ENCODE measurements at places on chromosomes 16 and 17. TPM values are rescaled to one million over a fixed set of nuclear protein-coding genes. Genes with fewer than 3 reads are reported as not detected.

The KRTAP1-5 gene
- not detected for total RNA-seq

The RNF43 gene
- total RNA-seq: 0.71 TPM

The KRTAP4-3 gene
- not detected for total RNA-seq

The SLC16A6 gene
- total RNA-seq: 0.64 TPM

The ZSCAN10 gene
- total RNA-seq: 0.34 TPM

The TNP2 gene
- total RNA-seq: not detected

The CORO1A gene
- total RNA-seq: 1,196 TPM
